Activated B cell treated with CpG ODN at 0.5 μM for 24 hours (primary cell): ENCODE measurements at places on chromosomes 6 and 20.

DNA sequence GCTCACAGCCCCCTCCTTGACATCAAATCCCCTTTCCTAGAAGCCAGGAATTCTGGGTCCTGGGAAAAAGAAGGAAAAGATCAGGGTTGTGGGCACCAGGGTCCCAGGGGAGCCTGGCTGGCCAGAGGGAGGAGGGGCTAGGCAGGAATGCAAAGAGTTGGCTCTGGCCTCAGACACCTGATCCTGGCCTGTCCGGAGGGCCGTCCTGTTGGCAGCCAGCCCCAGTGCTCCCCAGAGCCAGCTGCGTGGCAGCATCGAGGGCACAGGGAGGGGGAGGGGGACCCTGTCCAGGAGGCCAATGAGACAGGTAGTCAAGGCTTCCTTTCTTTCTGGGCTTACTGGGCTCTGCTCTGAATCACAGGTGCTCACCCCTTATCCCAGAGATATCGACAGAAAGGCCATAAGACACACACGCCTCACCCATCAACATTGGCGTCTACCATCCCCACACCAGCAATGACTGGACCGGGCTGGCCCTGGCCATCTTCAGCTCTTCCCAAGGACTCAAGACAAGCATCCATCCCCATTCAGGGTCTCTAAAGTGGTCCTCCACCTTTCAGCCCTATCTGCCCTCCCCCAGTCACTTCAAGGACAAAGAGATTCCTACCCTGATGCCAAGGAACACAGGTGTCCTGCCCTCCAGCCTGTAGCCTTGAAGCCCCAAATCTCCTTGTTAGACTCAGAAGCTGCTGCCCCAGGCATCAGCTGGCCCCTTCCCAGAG is 723 bp downstream of the COL11A2 start:
- DNase-seq: no peak
- H3K36me3 ChIP-seq: peaks cover 26% of the 10 kb centered on the region
- peaks cover 32% of the 10 kb centered on the region for H3K27me3 ChIP-seq
- H3K27ac ChIP-seq: no peak overlapping the region
- H3K4me1 ChIP-seq: peaks cover 25% of the 10 kb centered on the region

DNA sequence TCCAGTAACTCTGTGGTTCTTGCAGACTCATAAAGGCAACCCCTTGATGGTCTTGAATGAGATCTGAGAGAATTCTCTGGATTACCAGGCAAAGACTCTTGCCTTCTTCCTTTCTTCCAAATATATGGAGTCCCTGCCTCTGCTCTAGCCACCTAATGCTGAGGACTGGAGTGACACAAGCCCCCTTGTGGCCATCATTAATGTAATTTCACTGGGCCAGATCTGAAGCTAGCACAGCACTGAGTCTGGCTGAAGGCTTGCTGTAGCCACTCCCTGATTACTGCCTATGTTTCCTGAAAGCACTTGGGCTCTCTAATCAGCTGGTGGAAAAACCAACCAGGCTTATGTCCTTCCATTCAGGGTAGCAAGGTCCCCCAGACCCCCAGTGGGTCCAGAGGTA is 559.3 kb upstream of the IRAK1BP1 start:
- no peak for DNase-seq
- no peaks in the 10 kb centered on the region for H3K27me3 ChIP-seq
- no peak overlapping the region for H3K27ac ChIP-seq
- no peaks in the 10 kb centered on the region for H3K36me3 ChIP-seq
- no peaks in the 10 kb centered on the region for H3K4me1 ChIP-seq

DNA sequence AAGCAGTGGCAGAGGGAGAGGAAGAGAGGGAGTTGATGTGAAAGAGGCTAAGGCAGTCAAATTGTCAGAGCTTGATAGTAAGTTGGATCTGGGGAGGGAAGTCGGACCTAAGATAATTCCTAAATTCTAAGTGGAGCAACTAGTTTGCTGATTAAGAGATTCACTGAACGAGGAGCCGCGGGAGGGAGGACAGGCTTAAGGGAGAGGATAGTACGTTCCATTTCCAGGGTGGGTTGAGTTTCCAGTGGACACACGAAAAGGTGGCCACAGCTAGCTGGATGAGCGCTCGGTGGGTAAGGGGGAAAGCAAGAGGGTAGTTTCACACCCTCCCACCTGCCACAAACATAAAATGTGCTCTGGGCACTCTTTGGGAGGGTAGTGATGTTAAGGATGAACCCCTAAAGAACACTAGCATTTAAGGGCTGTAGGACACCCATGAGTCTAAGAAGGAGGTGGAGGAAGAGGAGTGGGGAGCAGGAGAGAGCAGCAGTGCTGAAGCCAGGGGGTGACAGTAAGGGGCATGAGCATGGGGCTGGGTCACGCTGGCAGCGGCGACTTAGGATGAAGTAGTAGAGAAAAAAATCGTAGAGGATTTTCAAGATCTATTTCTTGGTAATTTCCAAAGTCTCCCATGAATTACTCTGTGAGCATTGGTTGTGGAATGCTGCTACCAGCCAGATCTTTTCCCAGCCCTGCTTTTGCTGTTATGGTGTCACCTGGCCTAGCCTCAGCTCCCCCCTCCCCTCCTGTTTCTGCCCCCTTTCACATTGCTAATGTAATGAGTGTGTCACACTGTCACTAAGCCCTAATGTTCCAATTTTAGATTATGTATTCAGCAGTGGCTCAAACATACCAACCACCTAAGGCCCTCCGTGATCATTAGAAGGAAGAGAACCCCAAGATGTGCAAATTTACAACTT is 21.4 kb downstream of the ACTR5 start:
- H3K27me3 ChIP-seq: no peaks in the 10 kb centered on the region
- H3K36me3 ChIP-seq: peaks cover 84% of the 10 kb centered on the region
- no peak for DNase-seq
- no peaks in the 10 kb centered on the region for H3K4me1 ChIP-seq

- no peak overlapping the region for H3K27ac ChIP-seq
- H3K4me3 ChIP-seq: no peak overlapping the region
- H3K36me3 ChIP-seq: no peaks in the 10 kb centered on the region
- peaks cover 3% of the 10 kb centered on the region for H3K27me3 ChIP-seq
These were observed 107.3 kb downstream of the SYCP2 start for GRCh38 chr20:59825944-59826759.

- peaks cover 31% of the 10 kb centered on the region for H3K27me3 ChIP-seq
- H3K27ac ChIP-seq: no peak overlapping the region
- no peak for DNase-seq
- no peak overlapping the region for H3K4me3 ChIP-seq
These were observed 52.7 kb downstream of the CDH22 start for GRCh38 chr20:46255440-46256104.

DNA sequence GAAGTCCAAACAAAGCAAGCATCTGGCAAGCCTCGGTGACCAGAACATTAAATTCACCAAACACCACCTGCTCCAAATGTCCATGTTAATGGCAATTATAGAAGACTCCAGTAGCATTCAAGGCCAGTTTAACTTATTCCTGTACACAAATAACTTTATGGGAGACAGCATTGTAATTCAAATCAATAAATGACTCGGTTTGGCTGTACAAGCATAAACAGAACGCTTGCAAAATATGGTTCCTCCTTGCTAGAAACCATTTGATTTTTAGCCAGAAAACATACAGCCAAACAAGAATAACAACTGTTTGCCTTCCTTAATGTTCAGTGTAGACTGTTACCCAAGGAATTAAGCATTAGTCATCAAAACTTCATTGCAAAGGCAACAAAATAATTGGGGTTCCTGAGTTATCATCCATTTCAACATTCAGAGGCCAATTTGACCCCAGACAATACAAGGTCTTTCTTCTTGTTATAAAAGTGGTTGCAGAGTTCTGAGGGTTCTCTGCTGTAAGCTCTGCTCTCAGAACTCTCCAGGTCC is 125.1 kb downstream of the BFSP1 start:
- no peak for DNase-seq
- no peaks in the 10 kb centered on the region for H3K4me1 ChIP-seq
- no peak overlapping the region for H3K4me3 ChIP-seq
- H3K36me3 ChIP-seq: no peaks in the 10 kb centered on the region
- no peak overlapping the region for H3K27ac ChIP-seq
- H3K27me3 ChIP-seq: peaks cover 23% of the 10 kb centered on the region

DNA sequence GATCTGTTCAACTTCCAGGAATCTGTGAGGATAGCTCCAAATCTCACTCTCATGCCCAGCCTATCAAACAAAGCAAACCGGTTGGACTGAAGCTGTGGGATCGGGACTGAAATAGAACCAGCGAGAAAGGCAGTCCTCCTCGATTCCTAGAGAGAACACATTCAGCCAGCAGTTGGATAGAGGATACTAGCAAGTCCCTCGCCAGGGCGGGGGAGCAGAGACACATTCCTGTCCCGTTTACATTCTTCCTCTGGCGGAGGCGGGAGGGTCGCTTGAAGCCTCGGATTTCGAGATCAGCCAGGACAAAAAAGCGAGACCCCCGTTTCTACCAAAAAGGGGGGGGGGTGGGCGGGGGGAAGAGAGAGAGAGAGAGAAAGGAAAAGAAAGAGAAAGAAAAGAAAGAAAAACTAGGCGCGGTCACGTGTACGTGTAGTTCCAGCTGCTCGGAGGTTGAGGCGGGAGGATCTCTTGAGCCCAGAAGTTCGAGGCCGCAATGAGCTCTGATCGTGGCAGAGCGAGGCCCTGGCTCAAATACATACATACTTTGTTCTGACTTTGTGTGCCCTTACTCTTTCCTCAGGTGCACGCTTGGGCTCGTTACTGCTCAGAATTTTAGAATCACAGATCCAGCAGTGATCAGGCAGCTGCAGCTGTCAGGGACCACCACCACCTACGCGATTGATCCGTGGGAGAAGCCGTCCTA is 19.5 kb downstream of the ZNF311 start:
- H3K27ac ChIP-seq: no peak overlapping the region
- peaks cover 25% of the 10 kb centered on the region for H3K27me3 ChIP-seq
- peak overlapping the region; percentile 44 for H3K4me3 ChIP-seq
- H3K4me1 ChIP-seq: peaks cover 38% of the 10 kb centered on the region
- H3K36me3 ChIP-seq: peaks cover 8% of the 10 kb centered on the region

DNA sequence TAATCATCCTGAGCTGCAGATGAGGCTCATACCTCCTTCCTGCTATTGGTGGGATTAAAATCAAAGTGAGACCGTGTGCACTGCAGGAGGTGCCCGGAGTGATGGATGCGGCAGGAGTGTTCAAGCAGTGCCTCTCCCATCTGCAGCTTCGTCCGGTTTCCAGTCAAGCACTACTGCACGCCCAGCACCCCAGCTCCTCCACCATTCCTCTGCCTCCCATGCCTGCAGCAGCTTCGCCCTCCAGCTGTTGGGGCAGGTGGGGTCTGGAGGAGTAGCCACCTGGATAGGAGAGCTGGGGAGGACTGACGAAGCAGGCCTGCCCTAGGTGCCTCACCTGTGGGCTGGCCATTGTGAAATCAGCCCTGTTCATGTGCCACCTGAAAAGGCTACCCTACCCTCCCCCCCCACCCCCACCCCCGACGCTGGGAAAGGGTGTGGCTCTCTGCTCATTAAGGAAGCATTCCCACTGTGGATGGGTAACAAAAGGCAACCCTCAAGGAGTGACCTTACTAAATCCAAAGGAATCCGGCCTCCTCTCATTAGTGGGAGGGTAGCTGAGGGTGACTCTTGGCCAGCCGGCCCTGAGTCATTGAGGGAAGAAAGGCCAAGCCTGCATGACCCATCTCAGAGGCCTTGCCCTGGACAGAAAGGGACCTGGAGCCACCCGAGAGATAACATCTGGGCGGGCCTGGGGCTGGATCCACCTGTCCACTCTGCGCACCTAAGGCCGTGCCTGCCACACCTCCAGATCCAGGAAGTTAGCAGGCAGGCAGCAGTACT is 115.9 kb upstream of the ARMC2 start:
- H3K27ac ChIP-seq: no peak overlapping the region
- no peak overlapping the region for H3K4me3 ChIP-seq
- H3K4me1 ChIP-seq: peaks cover 2% of the 10 kb centered on the region
- H3K27me3 ChIP-seq: peaks cover 10% of the 10 kb centered on the region
- DNase-seq: no peak
- no peaks in the 10 kb centered on the region for H3K36me3 ChIP-seq

DNA sequence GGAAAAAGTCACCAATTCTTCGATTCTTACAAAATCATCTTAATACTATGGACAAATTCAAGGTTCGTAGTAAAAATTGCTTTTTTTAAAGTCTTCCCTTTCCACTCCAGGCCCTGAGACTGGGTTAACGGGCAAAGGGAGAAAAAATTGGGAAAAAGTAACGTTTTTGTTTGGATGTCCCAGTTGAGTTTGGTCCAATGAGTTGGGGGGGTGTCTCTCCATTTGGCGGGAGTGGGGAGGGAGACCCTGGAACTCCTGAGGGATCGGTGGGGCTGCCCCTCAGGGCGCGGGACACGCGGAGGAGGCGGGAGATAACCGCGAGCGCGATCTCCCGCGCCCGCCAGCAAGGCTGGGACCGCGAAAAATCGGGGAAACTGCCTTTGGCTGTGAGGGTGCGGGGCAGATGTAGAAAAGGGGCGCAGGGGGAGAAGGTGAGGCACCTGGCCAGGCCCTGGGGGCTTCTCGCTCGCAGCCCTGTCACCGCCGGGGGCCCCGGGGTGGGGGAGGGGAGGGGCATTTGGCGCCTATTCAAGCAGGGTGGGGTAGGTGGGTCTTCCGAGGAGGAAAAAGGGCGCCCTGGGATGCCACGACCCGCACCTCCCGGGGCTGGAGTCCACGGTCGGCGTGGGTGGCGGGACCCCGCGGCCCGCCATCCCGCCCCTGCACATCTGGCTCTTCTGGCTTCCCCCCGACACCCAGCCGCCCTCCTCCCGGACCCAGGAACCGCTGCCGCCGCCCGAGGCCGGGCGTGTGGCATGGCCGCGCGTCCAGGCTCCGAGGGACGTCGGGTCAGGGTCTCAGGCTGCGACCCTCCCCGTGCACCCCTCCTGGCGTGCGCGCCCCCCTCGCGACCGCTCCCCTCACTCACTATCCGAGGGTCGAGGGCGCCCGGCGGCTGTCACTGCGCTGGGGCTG is 595 bp downstream of the FBXO5 start:
- H3K27me3 ChIP-seq: no peaks in the 10 kb centered on the region
- no peak for DNase-seq
- H3K4me3 ChIP-seq: peak overlapping the region; percentile 100
- H3K36me3 ChIP-seq: peaks cover 18% of the 10 kb centered on the region
- peaks cover 41% of the 10 kb centered on the region for H3K4me1 ChIP-seq

DNA sequence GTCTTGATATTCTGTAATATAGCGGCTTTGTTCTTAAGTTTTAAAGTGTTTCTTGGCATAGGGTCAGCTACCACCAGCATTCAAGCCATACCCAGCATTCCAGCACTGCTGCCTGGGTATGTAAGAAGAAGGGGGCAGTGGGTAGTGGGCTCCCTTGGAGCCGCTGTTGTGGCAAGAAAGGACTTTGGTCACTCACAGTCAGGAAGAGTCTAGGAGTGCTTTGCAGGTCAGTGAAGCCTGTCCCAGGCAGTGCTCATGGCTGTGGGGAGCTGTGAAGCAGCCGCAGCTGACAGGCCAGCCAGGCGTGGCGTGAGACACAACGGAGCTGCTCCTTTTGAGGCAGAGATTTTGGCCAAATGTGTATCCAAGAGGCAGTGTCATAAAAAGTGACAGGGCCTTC is 512.0 kb downstream of the CDKAL1 start:
- no peak overlapping the region for H3K4me3 ChIP-seq
- H3K27ac ChIP-seq: no peak overlapping the region
- peaks cover 6% of the 10 kb centered on the region for H3K36me3 ChIP-seq
